Activated naive CD8-positive, alpha-beta T cell treated with anti-CD3 and anti-CD28 coated beads, Interleukin-2, amount 10 ng/mL, durations not matched to agents 7 days and 5 days (primary cell): ENCODE measurements at places on chromosomes 11 and 22.

GRCh38 chr11:112212290-112212689 is 13.9 kb upstream of the PTS start:
- no peaks in the 10 kb centered on the region for H3K36me3 ChIP-seq
- DNase-seq, result no peak
- peaks cover 6% of the 10 kb centered on the region for H3K27me3 ChIP-seq
- no peaks in the 10 kb centered on the region for H3K4me1 ChIP-seq

DNA sequence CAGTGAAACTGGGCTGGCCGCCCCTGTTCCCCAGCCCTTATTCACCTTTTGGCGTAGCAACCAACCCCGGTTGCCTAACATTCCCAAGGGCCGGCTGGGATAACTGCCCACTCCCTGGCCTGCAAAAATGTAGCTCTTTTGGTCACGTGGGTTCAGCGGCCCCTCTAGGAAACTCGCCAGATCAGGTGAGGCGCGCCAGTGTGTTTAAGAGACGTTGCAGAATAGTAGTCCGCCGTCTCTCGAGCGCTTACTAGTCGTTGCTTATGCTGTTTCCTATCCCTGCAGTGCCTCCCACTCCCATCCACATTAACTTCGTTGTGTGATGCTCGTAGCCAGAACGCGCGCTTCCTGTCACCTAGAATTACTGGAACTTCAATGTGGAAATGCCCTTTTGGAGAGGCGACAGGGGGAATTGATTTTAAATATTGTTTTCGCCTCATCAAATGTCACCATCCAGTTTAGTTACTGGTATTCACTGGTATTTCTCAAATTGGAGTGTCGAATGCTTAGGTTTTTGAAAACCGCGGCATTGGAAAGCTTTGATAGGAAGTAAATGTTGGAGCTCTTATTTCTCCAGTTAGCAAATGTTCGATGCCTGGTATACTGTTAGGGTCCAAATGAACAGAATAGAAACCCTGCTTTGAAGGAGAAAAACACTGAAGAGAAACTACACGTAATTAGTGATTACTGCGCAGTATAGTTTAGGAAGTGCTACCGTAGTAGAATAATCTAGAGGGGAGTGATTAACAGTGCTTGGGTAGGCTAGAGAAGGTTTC is 823 bp downstream of the CEP57 start:
- peaks cover 19% of the 10 kb centered on the region for H3K36me3 ChIP-seq
- peak overlapping the region; percentile 100 for H3K27ac ChIP-seq
- DNase-seq, result no peak
- H3K4me3 ChIP-seq, result peak overlapping the region; percentile 95

- DNase-seq, result no peak
- peak overlapping the region; percentile 30 for H3K4me3 ChIP-seq
- H3K36me3 ChIP-seq, result no peaks in the 10 kb centered on the region
- H3K27ac ChIP-seq, result peak overlapping the region; percentile 45
- peaks cover 2% of the 10 kb centered on the region for H3K27me3 ChIP-seq
Observed at GRCh38 chr11:64621283-64622019, 30.4 kb downstream of the SLC22A12 start.

- DNase-seq, result no peak
- no peaks in the 10 kb centered on the region for H3K36me3 ChIP-seq
- H3K27ac ChIP-seq, result no peak overlapping the region
- H3K27me3 ChIP-seq, result peaks cover 13% of the 10 kb centered on the region
- peaks cover 6% of the 10 kb centered on the region for H3K4me1 ChIP-seq
Observed at GRCh38 chr11:118073554-118073953, 3.3 kb upstream of the TMPRSS4 start.

DNA sequence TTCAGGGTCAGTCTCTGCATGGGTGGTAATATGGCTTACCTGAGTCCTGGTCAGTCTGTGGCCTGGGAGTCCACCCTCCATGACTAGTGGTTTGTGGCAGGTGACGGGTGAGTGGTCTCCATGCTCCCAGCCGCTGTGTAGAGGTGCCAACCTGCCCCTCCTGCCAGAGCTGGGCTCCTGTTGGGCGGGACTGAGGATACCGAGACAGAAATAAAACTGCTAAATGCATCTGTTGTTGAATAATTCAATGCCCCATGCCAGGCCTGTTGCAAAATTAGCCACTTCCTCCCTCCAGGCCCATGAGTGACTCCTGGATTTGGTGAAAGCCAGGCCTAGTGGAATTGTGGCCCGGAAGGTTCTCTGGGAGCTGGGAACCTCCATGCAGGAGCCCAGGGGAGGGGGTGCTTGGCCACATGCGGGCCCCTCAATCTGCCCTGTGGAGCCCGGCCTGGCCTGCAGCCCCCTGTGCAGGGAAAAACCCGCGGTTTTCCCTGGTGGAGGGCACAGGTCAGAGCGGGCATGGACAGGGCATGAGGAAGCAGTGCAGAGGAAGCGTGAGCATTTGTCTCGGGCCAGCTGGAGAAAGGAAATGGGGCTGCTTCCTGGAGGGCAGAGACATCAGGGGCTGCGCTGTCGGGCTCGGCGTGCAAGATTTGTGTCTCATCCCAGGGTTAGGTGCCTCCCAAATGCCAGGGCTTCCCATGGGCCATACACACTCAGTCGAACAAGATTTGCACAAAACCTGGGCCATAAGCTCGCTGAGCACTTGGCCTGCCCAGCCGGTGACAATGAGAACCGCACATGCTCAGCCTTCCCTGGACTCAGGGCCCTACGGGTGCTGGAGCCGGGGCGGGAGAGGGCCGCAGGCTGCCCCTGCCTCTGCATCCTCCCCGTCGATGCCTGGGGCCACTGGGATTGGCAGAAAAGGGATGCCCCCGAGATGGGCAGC is 66.9 kb downstream of the KCNQ1 start:
- H3K4me1 ChIP-seq, result peaks cover 13% of the 10 kb centered on the region
- peak; percentile 21 for DNase-seq
- no peak overlapping the region for H3K27ac ChIP-seq

DNA sequence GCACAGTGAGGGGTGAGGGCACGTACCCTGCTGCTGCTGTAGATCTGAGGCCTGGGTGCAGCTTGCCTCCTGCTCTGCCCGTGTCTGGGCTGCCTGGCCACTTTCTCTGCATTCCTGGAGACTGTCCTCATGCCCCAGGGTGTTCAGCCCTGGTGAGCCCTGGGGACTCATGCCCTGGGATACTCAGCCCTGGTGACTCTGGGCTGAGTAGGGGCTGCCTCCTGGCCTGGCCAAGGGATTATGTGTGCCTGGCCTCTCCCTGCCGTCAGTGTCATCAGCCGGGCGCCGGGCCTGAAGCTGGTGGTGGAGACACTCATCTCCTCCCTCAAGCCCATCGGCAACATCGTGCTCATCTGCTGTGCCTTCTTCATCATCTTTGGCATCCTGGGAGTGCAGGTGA is 94.7 kb downstream of the CACNA1I start:
- H3K27ac ChIP-seq, result no peak overlapping the region
- H3K36me3 ChIP-seq, result no peaks in the 10 kb centered on the region
- H3K4me3 ChIP-seq, result no peak overlapping the region
- peaks cover 24% of the 10 kb centered on the region for H3K27me3 ChIP-seq
- DNase-seq, result no peak

GRCh38 chr11:108431997-108432396 is 35.3 kb downstream of the C11orf65 start:
- H3K27me3 ChIP-seq, result no peaks in the 10 kb centered on the region
- no peaks in the 10 kb centered on the region for H3K36me3 ChIP-seq
- H3K27ac ChIP-seq, result no peak overlapping the region
- H3K4me3 ChIP-seq, result no peak overlapping the region
- DNase-seq, result no peak

DNA sequence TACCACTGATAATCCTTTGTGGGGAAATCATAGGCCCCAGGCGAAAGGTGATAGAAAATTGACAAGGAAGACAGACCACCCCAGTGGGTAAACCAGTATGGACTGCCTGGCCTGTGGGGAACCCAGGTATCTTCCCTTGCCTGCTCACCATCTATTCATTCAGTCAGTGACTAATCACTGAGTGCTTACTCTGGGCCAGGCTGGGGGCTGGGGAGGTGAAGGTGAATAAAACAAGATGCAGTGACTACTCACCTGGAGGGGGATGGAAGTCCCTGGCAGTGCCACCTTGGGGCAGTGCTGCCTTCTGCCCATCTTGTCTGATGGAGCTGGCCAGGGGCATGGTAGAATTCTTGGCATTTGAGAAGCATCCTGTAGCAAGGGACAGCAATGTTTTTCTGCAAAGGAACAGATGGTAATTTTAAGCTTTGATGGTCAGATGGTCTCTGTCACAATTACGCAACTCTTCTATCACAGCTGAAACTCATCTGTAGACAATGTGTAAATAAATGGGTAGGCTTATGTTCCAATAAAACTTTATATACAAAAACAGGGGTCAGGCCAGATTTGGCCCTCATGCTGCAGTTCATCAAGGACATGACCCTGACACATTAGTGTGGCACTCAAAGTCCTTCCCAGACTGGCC is 4.6 kb downstream of the ISX start:
- no peaks in the 10 kb centered on the region for H3K4me1 ChIP-seq
- no peaks in the 10 kb centered on the region for H3K27me3 ChIP-seq
- DNase-seq, result no peak
- no peak overlapping the region for H3K4me3 ChIP-seq
- H3K36me3 ChIP-seq, result no peaks in the 10 kb centered on the region
